NCI-H2029 (cell line): ENCODE measurements at places on chromosomes 16 and 17.

DNA sequence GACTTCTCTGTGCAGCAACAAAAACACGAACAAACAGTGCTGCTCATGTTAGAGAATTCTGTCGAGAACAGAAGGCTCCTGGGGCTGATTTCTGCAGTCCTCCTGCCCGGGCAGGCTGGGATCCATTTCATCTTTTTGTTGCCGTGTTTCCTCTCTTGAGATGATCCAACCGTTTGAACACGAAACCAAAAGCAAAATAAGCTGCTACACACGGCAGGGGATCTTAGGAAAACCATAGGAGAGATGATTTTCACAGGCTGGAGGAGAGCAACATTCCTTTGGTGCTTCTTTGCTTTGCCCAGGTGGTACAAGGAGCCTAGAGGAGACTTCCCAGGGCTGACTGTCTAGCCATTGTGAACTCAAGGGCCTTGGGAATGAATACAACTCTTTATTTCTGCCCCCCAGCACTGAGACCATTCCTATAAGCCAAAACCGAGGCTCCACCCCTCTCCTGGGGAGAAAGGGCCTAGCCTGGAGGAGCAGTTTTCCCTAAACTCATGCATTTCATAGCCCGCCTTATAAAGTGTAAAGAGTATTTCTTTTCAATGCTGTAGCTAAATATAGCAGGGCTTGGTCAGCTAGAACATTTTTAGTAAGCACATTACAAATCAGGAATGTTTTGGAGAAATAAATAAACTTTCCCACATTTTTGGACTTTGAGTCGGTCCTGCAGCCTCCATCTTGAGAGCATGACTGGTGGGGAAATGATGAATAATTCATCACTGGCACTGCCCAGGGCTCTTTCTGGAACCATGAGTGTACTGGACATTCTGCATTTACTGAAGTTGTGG, 7.7 kb downstream of the FOXL1 start:
- no peak for DNase-seq

GRCh38 chr16:14378689-14379467, 251.2 kb downstream of the PARN start:
- DNase-seq, result no peak

DNA sequence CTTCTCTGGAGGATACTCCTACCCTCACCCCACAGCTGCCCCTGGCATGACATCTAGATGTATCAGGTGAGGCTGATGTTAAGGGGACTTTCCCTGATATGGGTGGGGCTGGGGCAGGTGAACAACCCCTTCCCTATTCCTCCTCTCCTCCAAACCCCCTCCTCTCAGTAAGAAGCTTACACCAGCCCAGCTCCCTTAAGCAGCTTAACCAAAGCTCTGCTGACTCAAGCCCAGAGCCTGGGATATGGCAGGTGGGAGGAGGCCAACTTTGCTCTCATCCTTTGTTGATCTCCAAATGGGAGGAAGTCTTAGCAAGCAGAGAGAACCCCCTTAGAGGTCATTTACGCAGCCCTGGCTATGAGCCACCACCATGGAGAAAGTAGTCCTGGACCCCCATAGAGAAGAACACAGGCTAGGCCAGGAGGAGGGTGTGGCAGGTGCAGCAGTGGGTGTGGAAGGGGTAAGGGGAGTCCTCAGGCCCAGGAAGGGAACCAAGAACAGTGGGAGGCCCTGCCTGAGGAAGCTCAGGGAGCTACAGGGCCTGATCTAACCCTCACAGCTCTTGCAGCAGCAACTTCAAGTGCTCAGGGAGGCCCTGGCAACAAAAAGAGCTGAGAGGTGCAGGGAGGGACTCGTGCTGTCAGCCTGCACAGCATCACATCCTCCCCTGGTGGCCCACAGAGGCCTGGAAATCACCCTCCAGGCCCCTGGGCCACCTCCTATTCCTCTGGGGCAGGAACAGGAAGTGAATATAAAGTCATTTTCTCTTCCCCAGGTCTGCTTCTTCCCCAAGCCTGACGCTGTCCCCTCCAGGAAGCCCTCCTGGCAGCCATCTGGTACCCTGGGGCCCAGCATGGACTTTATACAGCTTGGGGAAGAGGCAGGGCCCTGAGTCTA, 2.9 kb downstream of the UNC119 start:
- DNase-seq, result no peak

- no peak for DNase-seq
These were observed 14.2 kb downstream of the NKIRAS2 start for GRCh38 chr17:42034059-42034458.

DNA sequence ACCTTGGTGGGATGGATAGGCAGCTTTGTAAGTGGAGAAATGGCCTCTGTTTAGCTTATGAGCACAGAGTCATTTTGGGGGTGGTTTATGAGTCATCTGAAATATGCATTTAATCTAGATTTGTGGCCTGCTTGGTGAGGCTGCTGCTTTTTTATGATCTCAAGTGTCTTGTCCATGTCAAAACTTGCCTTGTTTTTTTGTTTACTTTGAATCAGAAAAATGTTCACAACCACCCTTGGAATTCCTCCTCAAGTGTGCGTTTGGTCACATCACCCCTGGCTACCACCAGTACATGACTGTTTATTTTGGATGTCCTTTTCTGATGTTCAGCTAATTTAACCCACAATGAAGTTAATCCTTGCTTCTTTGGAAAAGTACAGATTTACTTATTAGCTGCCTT, 64.6 kb downstream of the FTO start:
- DNase-seq, result no peak

DNA sequence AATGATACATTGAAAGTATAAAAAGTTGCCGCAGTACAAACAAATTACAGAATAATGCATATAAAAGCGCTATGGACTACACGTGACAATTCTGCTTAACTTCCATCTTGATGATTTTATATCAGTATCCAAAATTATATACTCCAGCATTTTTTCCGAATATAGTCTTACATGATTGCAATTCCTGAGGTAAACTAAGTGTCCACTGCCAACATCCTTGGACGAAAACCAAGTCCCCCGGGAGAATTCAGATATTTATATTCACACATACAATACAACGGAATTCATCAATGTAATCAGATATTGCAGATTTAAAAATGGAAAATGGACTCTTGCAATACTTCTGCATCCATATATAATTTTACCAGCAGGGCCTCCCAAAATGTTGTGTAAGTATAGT, 8.9 kb upstream of the MYH11 start:
- no peak for DNase-seq

GRCh38 chr17:15650741-15651582, 31.5 kb upstream of the FBXW10B start:
- DNase-seq, result no peak

DNA sequence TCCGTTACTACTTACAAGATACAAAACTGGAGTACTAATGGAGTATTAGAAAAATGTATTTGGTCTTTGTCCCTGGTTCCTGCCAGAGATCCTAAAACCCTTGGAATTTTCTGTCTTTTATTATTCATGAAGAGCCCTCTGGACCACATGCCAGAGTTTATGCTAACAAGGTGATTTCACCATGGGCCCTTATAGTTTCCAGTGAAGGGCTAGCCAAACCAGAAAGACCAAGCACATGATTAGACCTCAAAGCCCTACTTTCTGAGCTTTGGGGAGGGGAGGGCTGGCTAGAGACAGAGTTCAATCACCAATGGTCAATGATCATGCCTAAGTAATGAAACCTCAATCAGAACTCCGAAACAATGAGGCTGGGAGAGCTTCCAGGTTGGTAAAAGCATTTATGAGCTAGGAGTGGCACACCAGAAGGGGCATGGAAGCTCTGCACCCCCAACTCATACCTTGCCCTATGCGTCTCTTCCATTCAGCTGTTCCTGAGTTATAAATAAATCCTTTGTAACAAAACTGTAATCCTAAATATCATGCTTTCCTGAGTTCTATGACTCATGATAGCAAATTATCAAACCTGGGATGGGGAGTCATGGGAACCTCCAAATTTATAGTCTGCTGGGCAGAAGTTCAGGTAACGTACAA, 10.4 kb downstream of the DCUN1D3 start:
- no peak for DNase-seq

GRCh38 chr17:50423553-50424159, 2.4 kb upstream of the ACSF2 start:
- DNase-seq, result peak; percentile 18

DNA sequence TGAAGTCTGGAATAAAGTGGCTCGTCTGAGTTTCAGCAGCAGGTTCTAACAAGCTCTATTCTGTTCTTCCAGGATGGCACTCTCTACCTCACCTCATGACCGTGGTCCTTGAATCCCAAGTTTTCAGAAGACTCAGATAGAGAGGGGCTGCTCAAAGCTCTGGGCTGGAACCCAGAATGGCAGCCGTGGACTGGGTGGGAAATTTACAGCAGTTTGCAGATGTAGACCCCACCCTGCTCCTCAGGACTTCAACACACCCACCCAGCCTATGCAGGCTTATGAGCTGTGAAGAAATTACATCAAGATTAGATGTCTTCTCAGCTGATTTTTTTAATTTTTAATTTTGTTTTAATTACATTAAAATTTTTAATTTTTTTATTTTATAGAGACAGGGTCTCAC, 59.4 kb downstream of the METRNL start:
- DNase-seq, result no peak

DNA sequence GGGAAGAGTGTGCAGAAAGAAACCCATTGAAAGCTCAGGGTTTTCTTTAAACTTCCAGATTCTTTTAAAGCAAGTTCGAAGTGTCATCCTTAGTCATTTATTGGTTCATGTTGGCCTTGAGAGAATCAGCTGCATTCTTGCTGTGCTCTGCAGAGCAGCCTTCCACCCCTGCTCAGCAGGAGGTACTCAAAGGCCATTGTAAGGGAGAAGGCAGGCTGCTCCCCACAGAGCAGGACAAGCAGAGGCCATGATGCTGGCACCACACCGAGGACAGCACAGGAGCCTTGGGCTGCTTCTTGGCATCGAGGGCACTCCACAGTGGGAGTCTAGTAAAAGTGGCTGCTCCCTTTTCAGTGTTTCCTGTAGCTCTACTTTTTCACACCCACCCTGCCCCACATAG, 29.6 kb downstream of the NMT1 start:
- DNase-seq, result no peak

- no peak for DNase-seq
These were observed 29.0 kb downstream of the KATNB1 start for GRCh38 chr16:57764341-57765159.

DNA sequence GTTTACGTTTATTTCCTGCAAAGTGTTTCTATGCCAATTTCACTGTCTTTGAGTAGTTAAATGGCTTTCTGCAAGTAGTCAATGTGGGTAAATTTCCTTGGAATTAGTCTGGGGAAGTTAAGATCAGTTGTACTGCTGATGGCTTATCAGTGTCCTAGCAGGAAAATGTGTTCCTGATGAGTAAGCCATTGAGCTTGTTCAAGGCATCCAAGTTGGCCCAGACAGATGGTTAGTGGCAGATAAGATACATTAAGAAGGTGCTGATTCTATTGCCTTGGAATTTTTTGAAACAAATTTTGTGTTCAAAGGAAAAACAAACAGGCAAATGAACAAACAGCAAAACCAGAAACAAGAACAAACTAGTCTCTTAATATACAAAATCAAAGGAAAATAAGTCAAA, 258.4 kb downstream of the MAP2K6 start:
- no peak for DNase-seq

- DNase-seq, result peak; percentile 55
These were observed 12.7 kb upstream of the TMEM98 start for GRCh38 chr17:32915245-32915644.

GRCh38 chr16:84391151-84392030, 23.1 kb downstream of the ATP2C2 start:
- DNase-seq, result no peak

DNA sequence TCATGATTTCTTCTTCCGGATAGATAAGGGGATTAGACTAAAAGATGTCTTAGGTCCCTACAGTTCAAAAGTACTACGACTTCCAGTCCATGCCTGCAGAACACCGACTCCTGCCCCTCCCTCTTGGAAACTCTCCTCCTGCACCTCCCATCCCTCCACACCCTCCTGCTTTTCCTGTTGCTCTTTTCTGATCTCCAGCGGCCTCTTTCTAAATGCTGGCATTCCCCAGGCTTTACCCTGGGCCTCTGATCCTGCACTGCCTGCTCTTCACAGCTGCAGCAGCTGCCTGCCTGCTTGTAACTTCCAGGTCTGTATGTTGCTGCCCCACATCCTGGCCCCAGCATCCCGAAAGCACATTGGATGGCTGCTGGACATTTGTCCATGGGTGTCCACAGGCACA, 154.2 kb downstream of the KCNJ12 start:
- no peak for DNase-seq

DNA sequence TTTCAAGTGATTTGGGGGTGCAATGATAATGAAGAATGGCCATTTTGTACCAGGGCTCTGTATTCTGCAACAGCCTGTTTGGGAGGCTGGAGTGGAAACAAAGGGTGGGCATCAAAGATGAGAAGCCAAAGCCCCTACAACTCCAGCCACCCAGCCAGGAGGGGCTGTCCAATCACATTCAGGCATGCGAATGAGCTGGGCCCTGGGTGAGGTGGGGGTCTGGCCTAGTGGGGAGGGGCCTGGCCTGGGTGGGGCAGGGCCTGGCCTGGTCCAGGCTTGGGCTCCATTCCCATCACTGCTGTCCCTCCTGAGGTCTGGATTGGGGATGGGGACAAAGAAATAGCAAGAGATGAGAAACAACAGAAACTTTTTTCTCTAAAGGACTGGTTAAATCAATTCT, 6.4 kb downstream of the AOC3 start:
- no peak for DNase-seq

GRCh38 chr17:82399041-82399441, 19.1 kb upstream of the HEXD start:
- DNase-seq, result no peak

DNA sequence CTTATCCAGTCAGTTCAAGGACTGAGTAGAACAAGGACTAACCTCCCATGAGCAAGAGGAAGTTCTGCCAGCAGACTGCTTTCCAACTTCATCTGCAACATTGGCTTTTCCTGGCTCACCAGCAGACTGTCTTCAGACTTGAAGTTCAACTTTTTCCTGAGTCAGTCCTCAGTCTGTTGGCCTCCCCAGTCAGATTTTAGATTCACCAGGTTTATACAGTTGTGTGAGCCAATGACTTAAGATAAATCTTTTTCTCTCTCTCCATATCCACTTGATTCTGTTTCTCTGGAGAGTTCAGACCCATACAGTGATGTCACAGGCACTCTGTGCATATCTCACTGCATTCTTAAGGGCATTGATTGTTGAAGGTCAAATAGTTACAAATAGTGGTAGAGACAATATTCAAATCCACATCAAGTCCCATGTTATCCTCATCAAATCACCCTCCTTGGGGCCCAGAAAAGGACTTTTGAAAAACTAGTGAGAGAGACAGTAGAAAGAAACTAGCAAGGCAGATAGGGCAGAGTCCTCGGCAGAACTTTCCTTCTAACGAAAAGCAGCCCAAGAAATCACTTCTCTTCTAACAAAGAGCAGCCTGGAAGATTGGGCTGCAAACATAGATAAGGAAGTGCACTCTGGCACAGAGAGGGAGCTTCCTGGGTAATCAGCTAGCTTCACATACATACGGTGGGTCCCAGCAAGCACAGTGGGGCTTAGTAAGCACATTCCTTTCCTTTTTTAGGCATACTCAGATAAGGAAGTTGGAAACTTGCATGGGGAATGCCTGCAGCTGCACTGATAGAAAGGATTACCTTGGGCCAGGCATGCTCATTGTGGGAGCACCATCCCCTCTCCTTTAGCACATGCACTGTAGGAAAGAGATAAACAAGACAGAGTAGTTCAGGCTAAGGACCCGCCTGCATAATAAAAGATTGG, 132.3 kb upstream of the FAM20A start:
- DNase-seq, result no peak
